Stimulated activated CD4-positive, alpha-beta T cell treated with anti-CD3 and anti-CD28 coated beads, TNF-alpha, amount 100 ng/mL, for 1 hour (primary cell): ENCODE measurements at places on chromosomes 3 and 15.

- no peak for DNase-seq
Observed at GRCh38 chr3:151328298-151328995, 902 bp downstream of the P2RY13 start.

DNA sequence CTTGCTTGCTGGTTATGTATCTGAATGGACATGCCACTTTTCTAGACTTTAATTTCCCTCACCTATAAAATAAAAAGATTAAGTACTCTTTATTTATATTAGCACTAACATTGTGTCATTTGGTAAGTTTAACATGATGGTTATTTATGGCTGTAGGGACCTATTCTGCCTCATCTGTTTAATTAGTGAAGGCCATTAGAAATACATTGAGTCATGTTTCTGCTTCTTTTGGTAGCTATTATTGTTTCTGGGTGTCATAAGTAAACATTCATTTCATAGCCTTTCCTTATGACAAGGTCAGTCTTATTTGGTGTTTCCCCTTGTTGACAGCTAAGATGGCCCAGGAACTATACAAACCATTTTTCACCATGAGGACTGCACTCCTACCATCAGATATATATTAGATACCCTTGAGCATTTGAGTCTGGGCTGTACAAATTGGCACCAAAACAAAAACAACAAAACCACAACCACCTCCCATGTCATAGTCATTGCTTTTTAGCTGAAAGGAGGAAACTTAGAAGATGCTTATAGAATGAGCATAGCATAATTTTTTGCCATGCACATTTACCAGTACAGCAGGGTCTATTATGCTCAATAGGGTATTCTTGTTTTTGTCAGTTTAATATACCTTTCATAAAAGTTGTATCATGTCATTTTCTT, 39.3 kb downstream of the SRP14 start:
- no peak for DNase-seq

- no peak for DNase-seq
Observed at GRCh38 chr3:183158551-183159006, 4.0 kb downstream of the LAMP3 start.

GRCh38 chr3:56926243-56926946, 124.6 kb upstream of the ARHGEF3 start:
- no peak for DNase-seq

GRCh38 chr15:34264076-34264475, 39.3 kb downstream of the EMC4 start:
- DNase-seq: no peak

DNA sequence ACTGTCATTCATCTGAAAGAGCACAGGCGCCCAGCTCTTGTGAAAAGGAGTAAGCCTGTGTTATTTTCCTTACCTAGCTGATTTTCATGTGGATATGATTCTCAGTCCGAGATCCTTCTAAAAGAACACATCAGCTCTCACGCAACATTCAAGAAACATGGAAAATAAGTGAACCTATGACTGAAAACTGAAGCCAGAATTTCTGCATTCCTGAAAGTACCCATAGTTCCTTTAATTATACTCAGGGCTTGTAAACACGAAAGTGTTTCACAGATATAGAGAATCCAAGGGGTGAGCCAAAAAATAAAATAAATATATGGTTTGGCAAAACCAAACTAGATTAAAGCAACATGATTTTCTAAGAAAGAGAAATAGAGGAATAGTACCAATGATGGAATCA, 100.8 kb upstream of the CHMP2B start:
- no peak for DNase-seq

DNA sequence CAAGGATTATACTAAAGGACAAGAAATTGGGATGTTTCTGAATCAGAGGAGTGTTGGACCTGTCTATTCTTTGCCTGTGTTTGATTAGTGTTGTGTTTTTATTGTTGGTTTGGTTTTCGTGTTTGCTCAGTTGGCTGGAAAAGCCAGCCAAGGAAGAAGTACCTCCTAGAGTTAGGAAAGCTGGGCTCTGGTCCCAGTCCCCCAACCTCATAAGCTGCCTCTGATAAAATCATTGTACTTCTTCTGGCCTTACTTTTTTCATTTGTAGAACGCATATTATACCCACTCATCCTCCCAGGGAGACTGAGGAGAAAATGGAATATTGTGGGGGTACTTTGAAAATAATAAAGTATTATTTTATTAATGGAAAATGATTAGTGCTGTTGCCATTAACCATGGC, 177.4 kb upstream of the TRIM42 start:
- DNase-seq: no peak

DNA sequence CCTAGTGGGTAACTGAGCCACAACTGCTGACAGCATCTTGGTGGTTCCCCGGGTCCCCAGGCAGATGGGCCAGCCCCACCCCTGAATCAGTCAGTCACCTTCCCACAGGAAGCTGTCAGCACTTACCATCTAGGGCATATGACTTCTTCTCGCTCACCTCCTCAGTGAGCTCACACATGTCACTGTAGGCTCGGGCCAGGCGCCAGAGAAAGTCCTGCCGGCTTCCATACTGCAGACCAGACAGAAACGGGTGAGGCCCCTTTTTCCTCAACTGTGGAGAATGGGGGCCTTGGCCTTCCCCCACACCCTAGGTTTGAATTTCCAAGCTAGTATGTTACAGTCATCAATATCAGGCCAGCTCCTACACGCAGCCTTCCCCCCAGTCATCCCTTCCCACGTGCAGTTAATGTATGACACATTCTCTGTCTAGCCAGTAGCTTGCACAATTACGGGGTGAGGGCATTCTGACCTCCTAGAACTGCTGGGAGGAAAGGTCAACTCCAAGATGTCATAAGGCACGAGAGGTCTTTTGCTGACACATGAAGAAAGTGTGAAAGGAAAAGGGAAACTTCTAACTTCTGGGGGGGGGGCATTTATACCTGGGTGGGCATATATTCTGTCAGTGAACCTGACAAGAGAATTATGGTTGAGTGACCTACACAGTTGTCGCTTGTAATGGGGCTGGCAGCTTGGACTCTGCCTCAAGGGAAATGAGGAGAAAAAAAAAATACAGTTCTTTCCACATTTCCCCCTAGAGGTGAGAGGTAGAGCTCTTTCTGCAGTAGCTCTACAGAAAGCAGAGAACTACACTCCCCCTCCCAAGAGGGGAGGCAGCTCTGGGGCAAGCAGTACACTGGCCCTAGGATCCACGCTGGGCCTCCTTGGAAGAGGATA, 10.9 kb downstream of the RMDN3 start:
- no peak for DNase-seq

GRCh38 chr3:50825841-50826240, 151.1 kb downstream of the DOCK3 start:
- no peak for DNase-seq

- DNase-seq: no peak
Observed at GRCh38 chr3:25473246-25473645, 45.2 kb downstream of the RARB start.

- no peak for DNase-seq
Observed at GRCh38 chr15:67832897-67833709, 6.7 kb downstream of the RNU6-1 start.
